ENCODE measurements at places on chromosomes 7 and 10.

DNA sequence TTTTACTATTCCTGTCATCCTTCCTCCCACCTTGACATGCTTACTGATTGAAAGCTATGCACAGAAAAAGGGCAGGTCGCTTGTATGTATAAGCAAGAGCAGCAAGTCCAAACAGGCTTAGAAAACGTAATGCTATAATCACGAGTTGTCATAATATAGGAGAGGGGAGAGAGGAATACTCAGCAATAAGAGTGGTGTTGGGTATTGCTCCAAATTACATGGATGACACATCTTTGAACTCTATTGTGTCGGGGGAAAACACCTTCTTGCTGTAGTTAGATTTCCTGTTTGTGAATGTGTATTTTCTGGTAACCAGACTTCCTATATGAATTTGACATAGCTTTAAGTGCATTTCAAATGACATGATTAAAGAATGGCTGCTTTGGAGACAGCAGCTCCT lies 7.5 kb downstream of the MET start:
- peak; percentile 45 for DNase-seq

DNA sequence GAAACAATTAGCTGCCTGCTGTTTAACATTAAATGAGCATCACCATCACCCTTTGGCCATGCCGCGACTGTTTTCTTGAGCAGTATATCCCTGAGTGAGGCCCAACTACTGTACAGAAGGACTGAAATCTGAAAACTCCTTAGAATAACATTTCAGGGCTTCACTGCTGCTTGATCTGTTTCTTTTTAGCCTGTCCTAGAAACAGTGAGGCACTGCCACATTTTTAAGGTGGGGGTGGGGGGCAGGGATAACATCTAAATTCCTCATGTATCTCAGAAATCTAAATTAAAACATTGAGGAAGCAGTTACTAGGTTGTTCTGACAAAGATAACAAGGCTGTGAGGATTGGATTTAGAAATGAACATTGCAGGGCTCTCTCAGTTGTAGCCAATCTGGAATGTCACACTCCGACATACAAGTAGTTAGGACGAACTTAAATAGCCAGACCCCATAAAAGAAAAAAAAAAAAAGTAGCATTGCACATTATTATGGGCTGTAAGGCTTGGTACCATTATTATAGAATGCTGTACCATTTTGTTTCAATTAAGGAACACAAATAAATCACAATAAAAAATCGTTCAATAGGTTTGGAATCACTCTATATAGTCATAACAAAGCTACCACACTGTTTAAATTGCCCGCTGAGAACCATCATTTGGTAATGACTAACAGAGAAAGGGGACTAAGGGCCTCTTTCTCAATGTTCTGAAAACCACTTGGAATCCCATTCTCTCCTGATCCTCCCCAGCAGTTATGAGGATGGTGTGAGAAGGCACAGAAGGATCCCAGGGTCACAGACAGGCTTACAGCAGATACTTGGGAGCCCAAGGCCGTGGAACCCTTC lies 256.1 kb downstream of the INHBA start:
- no peak for DNase-seq

GRCh38 chr7:68256295-68256694 lies 1259.7 kb downstream of the TYW1 start:
- DNase-seq = no peak

DNA sequence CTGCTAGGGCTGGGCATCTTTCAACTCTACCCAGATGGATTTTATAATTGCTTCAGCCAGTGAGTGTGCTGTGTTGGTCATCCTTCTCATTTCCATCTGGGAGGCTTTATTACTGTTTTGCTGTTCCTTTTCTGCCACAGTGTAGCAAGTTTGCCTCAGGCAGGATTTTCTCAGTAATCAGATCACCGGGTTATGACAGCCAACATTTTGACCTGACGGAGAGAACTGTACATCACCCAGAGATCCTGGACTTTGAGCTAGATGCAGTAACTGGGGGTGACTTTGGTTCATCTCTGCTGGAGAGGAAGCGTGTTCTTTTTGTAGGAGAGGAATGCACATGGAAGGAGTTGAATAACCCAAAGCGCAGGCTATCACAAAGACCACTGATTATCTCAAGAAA lies 111.8 kb upstream of the AGR3 start:
- DNase-seq = no peak

DNA sequence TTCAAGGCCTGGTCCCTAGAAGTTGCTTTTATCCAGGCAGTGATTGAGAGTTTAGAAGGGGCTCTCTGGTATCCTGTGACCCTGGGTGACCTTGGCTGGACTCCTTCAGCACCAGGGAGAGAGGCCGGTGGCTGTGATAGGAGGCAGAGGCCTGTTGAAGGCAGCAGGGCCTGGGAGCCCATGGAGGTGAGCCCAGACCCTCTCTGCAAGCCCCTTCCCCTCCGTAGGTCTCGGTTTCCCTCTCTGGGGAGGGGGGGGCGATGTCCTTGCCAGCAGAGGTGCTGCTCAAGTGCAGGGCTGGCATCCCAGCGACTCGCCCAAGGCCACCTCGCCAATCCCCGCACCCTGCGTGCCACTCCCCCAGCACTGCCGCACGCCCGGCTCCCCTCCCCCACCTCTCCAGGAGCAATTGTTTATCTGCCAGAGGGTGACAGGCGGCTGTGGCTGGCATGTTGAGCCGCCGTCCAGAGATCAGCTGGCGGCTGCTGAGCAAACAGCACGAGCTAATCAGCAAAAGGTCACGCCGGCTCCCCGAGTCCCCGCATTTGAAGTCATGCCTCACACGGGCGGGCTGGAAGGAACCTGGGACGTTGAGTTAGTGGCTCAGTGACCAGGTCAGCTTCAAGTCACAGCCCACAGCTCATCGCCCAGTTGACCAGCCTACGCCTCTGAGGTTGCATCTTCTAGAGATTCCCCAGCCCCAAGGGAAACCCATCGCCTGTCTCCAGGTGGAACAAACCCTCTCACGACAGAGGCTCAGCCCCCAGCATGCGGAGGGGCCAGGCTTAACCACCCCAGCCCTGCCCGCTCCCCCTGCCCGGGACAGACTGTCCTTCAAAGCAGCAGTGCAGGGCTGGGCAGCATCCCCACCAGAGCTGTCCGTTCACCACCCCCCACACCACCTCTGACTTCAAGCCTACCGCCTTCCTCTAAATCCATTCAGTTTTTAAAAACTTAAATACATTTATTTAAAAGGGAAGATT lies 43.7 kb downstream of the ELFN1 start:
- DNase-seq = peak; percentile 45
